ENCODE measurements at places on chromosomes 16 and 17.

DNA sequence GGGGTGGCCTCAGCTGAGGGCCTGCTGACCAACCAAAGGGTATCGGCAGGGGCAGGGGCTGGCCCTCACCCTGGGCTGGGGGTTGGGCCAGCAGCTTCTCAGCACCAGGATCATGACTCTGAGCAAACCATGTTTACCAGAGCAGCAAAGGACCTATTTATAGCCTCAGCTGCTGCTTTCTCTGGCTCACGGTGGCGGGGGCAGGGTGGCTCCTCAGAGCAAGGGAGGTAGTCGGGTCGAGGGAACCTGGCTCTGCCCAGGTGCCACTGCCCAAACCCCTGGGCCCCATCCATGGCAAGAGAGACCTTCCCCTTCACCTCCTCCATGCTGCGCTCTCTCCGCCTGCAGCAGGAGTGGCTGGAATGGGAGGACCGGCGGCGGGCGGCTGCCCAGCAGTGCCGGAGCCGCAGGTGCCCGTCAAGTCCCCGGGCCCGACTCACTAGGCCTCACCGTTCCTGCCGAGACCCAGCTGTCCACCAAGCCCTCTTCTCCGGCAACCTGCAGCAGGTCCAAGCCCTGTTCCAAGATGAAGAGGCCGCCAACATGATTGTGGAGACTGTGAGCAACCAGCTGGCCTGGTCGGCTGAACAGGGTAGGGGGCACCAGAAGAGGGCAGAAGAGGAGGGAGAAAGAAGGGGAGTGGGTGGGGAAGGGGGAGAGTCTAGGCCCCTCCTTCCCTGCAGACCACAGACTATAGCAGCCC lies at the start of gene ASB16:
Gene ASB16, plus strand, starts transcription at position 206 of the 703 bp plus-strand sequence. Its CDS starts 86 bp downstream, at position 292.
- peak; percentile 32 for DNase-seq

DNA sequence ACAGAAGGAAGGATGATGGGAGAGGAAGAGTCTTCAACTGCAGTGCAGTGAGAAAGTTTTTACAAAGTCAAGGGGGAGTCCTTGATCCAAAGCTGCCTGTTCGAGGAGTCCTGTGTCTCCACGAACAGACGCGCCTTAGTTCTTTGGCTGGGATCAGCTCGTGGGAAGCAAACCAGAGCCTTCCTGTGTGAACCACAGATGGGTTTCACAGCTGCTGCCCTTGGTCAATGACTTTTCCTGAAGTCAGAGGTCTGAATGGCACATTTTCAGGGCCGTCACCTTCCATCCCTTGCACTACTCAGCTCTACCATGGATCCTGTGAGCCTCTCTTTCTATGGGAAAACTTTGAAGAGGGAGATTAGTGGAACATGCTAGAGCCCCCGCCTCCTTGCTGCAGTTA lies 4.2 kb upstream of the SBK1 start:
- no peak for DNase-seq

DNA sequence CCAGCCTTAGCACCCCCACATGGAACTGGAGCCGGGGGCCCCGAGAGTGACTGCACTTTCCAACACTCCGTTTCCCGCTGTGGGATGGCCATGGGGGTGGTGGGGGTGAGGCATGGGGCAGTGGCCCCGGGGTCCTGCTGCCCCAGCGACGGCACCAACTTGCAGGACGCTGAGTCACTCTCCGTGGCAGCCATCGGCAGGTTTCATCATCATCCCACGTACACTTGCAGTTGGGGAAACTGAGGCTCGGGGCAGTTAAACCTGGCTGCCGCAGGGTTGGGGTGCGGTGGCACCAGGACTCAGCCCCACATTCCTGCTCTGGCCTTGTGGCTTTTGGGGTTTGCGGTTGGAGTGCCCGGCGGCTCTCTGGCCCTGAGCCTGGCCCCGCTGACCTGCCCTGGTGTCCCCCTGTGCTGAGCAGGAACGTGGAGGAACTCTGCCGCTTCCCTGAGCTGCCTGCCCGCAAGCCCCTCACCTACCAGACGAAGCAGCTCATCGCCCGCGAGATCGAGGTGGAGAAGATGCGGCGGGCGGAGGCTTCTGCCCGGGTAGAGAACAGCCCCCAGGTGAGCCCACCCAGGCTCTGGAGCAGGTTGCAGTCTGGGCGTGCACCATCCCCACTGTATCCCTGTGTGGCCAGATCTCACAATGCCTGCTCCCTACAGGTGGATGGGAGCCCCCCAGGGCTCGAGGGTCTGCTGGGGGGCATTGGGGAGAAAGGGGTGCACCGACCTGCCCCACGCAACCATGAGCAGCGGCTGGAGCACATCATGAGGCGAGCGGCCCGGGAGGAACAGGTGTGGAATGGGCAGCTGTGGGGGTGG lies 4.0 kb downstream of the GNG13 start:
- no peak for DNase-seq

GRCh38 chr16:57380671-57381462 lies 8.6 kb downstream of the CX3CL1 start:
- DNase-seq: no peak

DNA sequence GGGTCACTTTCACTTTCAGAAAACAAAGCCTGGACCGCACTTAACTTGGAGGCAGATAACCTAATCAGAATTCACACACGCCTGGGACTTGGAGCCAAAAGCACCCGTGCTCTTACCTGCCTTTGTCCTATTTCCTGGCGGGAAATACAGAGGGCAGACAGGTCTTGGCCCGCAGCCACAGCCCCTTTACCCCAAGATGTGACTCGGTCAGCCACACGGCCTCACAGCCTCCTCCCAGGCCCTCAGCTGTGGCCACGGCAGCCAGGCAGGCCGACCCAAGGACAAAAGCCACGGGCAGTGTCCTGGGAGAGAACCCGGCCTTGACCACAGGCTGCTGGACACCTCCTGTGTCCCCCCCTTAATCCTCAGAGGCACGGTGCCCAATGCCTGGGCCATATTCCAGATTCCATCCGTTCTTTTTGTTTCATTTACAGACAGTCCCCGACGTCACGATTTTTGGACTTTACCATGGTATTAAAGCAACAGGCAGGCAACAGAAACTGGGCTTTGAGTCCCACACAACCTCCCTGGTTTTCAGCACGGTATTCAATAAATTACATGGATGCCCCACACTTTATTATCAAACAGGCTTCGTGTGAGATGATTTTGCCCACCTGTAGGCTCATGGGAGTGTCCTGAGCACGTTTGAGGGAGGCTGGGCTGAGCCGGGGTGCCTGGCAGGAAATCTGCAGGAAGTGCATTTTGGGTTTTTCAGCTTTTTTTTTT lies 30.1 kb upstream of the GAA start:
- DNase-seq: peak; percentile 58

- no peak for DNase-seq
Measured at GRCh38 chr17:15130426-15130825, 134.7 kb downstream of the PMP22 start.

- no peak for DNase-seq
Measured at GRCh38 chr17:64056269-64057005, 36.0 kb upstream of the ICAM2 start.

DNA sequence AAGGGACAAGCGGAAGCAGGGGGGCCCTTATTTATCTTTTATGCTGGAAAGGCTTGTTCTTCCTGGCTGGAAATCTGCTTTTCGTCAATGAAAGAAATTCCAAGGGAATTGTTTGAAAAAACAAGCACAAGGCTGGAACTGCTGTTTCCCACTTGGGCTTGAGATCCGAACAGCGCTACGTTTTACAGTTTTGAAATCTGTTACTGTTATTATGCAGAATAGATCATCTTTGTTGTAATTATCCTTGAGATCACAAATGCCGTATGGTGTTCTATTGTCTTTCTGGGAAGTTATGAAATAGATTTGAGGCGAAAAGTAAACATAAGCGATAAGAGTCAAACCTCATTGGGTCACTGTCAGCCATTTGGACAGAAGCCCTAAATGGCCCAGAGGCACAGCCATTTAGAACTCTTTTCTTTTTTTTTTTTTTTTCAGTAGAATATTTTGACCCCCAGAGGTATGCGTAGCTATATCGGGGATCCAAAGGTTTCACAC lies 223.3 kb downstream of the IRX3 start:
- no peak for DNase-seq

DNA sequence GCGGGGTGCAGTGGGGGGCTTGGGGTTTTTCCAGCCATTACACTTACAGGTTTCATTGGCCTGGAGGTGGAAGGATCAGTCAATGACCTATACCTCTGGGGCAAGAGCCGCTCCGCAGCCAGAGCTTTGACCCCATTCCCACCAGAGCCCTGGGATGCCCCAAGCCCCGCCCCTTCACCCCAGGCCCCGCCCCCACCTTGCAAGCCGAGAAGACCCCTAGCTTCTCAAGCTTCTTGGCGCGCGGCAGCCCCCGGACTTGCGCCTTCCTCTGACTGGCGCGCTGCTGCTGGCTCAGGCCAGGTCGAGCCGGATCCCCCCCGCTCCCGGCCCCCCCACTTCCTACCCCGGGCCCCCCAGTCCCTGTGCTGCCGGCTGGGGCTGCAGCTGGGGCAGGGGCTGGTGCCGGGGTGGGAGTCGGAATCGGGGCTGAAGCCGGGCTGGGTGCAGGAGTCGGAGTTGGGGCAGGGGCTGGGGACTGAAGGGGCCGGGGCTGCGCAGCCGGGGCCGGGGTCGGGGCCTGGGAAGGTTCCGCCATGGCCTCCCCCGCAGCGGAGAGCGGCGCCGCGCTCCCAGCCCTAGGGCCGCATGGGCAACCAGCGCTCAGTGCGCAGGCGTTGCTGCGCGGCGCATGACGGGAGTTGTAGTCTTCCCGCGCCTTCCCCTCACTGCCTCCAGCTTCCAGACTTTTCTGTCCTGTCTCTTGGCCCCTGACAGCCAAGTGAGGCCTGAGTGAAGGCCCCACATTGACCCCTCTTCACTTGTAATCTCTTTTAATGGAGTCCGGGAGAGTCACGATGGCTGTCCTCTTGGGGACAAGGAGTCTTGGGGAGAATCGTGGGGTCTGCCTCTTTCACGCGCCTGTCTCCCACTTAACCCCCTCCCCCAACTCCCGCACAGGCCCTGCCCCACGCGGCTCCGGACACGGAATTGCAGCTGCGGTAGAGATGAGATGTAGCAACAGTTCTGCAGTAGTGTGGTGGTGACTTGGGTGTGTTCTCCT lies at the start of gene KAT2A:
Gene KAT2A, minus strand, starts transcription at position 598 of the 1,000 bp plus-strand sequence. Its CDS starts 63 bp downstream, at position 535.
- peak; percentile 70 for DNase-seq

- no peak for DNase-seq
Measured at GRCh38 chr16:85573045-85573695, 40.0 kb upstream of the GSE1 start.

DNA sequence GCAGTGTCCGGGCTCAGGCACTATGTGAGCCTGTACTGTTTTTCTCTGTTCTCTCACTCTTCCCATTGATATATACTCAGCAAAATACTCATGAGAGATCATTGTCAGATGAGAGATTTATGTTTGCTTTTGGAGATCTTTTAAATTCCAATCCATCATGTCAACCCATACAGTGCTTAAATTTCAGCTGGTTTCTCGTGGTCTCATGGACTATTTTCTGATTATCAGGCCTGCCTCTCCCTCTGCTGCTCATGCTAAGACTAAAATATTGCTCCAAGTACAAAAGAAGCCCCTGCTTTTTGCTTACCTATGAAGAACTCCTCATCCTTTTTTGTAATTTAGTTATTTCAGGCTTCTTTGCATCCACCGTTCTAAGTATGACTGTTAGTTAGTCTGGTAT lies 547.2 kb downstream of the KCNJ2 start:
- no peak for DNase-seq

- DNase-seq: no peak
Measured at GRCh38 chr16:48838349-48838748, 228.4 kb upstream of the N4BP1 start.

DNA sequence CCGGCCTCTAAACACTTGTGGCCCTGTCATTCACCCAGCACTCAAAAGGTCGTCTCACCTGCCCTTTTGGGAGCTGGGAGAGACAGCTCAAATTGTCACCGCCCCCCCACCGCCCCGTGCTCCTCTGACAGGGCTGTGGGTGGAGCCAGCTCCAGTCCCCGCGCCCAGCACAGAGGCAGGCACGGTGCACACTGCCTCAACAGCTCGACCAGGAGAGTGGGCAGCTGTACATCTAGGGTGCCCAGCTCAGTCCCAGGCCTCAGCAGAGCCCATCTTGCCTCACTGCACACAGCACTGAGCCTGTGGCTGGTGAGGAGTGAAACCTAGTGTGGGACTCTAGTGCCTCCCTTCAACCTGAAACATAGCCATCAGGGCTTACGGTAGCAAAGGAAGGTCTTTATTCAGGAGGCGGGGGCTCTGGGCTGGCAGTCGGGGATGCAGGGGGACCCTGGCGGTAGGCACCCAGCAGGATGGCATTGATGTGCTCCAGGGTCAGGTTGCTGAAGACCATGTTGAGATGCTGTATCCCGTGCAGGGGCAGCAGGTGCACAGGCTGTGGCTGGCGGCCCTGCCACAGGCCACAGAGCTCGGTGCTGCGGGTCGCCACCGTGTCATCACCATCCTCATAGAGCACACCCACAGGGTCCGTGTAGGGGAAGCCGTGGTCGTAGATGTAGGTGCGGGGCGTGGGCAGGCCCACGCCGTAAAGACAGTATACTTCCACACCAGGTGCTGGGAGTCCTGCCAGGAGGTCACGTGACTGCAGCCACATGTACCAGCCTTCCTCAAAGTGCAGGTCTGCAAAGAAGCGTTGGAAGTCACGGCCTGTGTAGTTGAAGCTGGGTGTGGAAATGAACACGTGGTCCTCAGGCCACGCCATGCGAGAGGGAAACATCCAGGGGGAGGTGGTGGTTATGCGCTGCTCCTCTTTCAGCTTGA lies 3.1 kb upstream of the PSMB10 start:
- no peak for DNase-seq

GRCh38 chr17:12574525-12574924 lies 91.2 kb upstream of the MYOCD start:
- DNase-seq: no peak

- DNase-seq: no peak
Measured at GRCh38 chr16:64184156-64184555, 937.7 kb downstream of the CDH11 start.

DNA sequence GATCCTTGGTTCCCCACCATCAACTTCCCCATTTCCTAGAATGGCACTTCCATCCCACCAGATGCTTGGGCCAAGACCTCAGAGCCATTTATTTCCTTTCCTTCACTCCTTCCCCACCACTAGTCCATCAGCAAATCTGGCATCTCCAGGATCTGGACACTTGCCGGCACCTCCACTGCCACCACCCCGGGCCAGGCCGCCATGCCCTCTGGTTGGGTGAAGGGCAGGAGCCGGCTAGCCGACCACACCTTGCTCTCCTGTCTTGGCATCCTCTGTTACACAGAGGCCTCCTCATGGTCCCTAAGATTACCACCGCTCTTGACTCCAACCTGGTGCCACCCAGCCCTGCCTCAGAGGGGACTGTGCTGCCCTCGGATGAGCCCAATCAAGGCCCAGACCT lies 104.5 kb downstream of the RMI2 start:
- no peak for DNase-seq

DNA sequence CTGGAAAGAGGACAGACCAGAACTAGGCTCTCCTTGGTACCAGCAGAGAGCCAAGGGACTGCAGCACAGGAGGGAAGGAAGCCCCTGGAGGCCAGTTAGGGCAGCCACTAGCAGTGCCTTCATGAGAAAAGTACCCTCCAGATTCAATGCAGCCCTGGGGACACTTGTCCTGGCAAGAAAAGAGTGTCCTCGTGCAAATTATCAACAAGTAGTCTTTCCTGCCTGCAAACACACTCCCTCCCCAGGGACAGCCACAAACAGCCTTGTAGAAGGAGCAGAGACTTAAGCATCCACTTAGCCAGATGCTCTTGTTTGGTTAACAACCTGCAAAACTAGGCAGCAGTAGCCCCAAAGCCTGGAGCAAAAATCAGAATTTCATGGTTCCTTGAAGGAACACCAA lies 24.3 kb downstream of the CENPV start:
- no peak for DNase-seq

- DNase-seq: no peak
Measured at GRCh38 chr16:79089735-79090284, 510.7 kb downstream of the MAF start.

- no peak for DNase-seq
Measured at GRCh38 chr16:11234884-11235702, 20.9 kb downstream of the SOCS1 start.

- DNase-seq: no peak
Measured at GRCh38 chr17:57762452-57763395, 17.6 kb upstream of the CCDC182 start.
